Mesenchymal stem cell (in vitro differentiated cells and primary cell): ENCODE measurements at places on chromosomes 6 and 20.

DNA sequence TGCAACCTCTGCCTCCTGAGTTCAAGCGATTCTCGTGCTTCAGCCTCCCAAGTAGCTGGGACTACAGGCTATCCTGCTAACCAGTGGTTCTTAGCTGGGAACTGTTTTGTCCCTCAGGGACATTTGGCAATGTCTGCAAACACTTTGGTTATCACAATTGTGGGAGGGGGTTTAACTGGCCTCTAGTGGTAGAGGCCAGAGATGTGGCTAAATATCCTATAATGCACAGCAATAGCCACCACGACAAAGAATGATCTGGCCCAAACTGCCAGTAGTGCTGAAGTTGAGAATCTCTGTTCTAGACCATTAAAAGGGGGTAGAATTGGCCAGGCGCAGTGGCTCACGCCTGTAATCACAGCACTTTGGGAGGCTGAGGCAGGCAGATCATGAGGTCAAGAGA is 28.8 kb downstream of the AKIRIN2 start:
- H3K27ac ChIP-seq: no peak overlapping the region
- peaks cover 76% of the 10 kb centered on the region for H3K36me3 ChIP-seq
- H3K4me3 ChIP-seq: no peak overlapping the region
- H3K27me3 ChIP-seq: no peaks in the 10 kb centered on the region
- DNase-seq: no peak
- peaks cover 3% of the 10 kb centered on the region for H3K4me1 ChIP-seq

GRCh38 chr6:30741789-30742315 is 635 bp downstream of the FLOT1 start:
- H3K27me3 ChIP-seq: no peaks in the 10 kb centered on the region
- H3K27ac ChIP-seq: peak overlapping the region; percentile 80
- H3K36me3 ChIP-seq: peaks cover 25% of the 10 kb centered on the region
- peaks cover 24% of the 10 kb centered on the region for H3K4me1 ChIP-seq
- no peak for DNase-seq

- no peaks in the 10 kb centered on the region for H3K4me1 ChIP-seq
- DNase-seq: peak; percentile 59
- no peak overlapping the region for H3K27ac ChIP-seq
- no peak overlapping the region for H3K4me3 ChIP-seq
Observed at GRCh38 chr6:131923356-131923755, 27.8 kb downstream of the CCN2 start.

GRCh38 chr6:1890987-1891386 is 281.3 kb downstream of the FOXC1 start:
- H3K27me3 ChIP-seq: no peaks in the 10 kb centered on the region
- H3K4me3 ChIP-seq: no peak overlapping the region
- no peak for DNase-seq
- no peaks in the 10 kb centered on the region for H3K36me3 ChIP-seq
- peaks cover under 1% of the 10 kb centered on the region for H3K4me1 ChIP-seq
- H3K27ac ChIP-seq: no peak overlapping the region

- H3K36me3 ChIP-seq: no peaks in the 10 kb centered on the region
- no peaks in the 10 kb centered on the region for H3K27me3 ChIP-seq
- no peak overlapping the region for H3K4me3 ChIP-seq
- no peak overlapping the region for H3K27ac ChIP-seq
- peaks cover 2% of the 10 kb centered on the region for H3K4me1 ChIP-seq
Observed at GRCh38 chr20:44533928-44534327, 12.1 kb upstream of the SERINC3 start.
